ENCODE measurements at places on chromosomes 7 and 10. TPM values are rescaled to one million over a fixed set of nuclear protein-coding genes. Genes with fewer than 3 reads are reported as not detected.

Gene AKR1C8
- not detected for total RNA-seq

Gene SPDYE8
- not detected for total RNA-seq

Gene MEST
- 262 TPM for total RNA-seq

Gene GIMAP8
- total RNA-seq: 0.07 TPM

Gene ZCCHC24
- total RNA-seq: 33.8 TPM
